HepG2 (cell line): ENCODE measurements at places on chromosomes 13 and 19.
A peak's percentile ranks its signal among the peaks of the same experiment; 100 is the strongest.

- no peak for DNase-seq
- no peaks in the 10 kb centered on the region for H3K4me1 ChIP-seq
- no peak overlapping the region for H3K4me3 ChIP-seq
- no peaks in the 10 kb centered on the region for H3K27me3 ChIP-seq
- H3K36me3 ChIP-seq: peaks cover 10% of the 10 kb centered on the region
Observed at GRCh38 chr13:52686376-52686775, 33.7 kb downstream of the SUGT1 start.

DNA sequence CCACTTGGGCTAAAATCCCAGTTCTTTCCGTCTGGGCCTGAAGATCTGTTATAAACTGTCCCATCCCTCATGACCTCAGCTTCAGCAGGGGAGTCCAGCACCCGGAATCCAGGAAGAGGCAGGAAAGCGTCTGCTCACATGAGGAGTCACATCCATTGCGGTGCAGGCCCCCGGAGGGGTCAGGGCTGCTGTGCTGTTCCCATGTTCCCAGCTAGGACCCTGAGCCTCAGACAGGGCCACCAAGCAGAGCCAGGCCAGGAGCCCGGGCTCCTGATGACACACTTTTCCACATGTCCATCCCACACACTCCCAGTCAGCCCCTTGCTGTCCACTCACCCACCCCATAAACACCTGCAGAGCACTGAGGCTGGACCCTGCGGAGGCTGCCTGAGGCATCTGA lies 45.3 kb upstream of the VSTM2B start:
- no peak for DNase-seq
- no peak overlapping the region for H3K4me3 ChIP-seq
- H3K27me3 ChIP-seq: peaks cover 6% of the 10 kb centered on the region; the same call in 1 of the 3 replicates

- H3K36me3 ChIP-seq: no peaks in the 10 kb centered on the region
- no peak overlapping the region for H3K27ac ChIP-seq
- no peaks in the 10 kb centered on the region for H3K27me3 ChIP-seq
- peaks cover 7% of the 10 kb centered on the region; the same call in 1 of the 2 replicates for H3K4me1 ChIP-seq
- H3K4me3 ChIP-seq: no peak overlapping the region
Observed at GRCh38 chr13:50140153-50140552, 124.9 kb downstream of the KCNRG start.

DNA sequence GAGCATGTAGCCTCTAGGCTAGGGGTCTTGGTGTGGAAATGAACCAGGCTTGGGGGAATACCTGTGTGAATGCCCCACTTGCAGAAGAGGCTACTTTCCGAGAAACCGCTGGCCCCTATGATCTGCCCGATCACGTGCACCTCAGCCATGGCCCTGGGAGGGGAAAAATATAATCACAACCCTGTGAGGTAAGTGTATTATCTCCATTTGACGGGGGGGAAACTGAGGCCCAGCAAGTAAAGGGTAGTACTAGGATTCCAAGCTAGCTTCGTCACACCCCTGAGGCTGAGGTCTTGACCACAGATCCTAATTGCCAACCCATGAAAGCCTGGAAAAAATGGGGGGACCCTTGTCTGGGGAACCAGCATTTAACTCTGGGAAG lies 587 bp downstream of the B9D2 start:
- H3K4me1 ChIP-seq: peaks cover 50% of the 10 kb centered on the region
- no peak for DNase-seq
- H3K4me3 ChIP-seq: peak overlapping the region; percentile 70
- H3K27ac ChIP-seq: peak overlapping the region; percentile 95

DNA sequence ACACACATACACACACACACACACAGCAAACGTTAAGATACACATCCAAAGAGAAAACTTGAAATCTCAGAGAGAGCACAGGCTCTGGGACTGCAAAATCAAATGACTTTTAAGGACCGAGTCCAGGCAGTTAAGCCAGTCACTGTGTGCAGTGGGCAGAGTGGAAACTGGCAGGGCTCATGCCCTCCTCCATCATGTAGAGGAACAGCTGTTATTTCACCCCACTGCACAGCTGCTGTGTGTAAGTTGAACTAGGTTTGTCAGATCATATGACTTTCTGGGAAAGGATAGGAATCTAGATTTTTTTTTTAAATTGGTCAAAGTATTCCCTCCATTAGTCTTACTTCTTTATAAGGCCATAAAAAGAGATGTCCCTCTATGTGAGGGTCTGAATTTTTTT lies 1002.1 kb downstream of the UQCRFS1 start:
- no peak overlapping the region for H3K27ac ChIP-seq
- no peak overlapping the region for H3K4me3 ChIP-seq
- no peaks in the 10 kb centered on the region for H3K4me1 ChIP-seq
- DNase-seq: no peak
- no peaks in the 10 kb centered on the region for H3K36me3 ChIP-seq
- no peaks in the 10 kb centered on the region for H3K27me3 ChIP-seq
